ENCODE measurements at places on chromosomes 3 and 15.

DNA sequence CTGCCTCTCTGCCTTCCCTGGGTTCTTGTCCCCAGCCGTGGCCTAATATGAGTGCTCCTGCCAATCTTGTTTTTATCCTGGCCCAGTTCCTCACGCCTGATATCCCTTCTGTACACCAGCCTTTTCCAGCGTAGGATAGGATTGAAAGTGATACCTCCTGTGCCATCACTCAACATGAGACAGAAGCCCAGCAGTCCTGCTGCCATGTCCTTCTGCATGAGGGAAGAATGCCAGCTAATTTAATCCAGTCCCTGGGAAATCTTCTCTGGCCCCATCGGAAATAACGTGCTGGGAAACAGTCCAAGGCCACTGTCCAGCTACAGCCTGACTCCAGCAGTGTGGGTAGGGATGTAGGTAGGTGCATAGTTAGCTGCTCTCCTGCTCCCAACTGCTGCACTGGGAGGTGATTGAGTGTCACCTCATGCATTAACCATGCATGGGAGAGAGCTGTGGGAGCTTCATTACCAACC is 92.0 kb upstream of the TPM1 start:
- DNase-seq: no peak

- no peak for DNase-seq
These were observed 21.8 kb downstream of the ITPR1 start for GRCh38 chr3:4514916-4515315.

DNA sequence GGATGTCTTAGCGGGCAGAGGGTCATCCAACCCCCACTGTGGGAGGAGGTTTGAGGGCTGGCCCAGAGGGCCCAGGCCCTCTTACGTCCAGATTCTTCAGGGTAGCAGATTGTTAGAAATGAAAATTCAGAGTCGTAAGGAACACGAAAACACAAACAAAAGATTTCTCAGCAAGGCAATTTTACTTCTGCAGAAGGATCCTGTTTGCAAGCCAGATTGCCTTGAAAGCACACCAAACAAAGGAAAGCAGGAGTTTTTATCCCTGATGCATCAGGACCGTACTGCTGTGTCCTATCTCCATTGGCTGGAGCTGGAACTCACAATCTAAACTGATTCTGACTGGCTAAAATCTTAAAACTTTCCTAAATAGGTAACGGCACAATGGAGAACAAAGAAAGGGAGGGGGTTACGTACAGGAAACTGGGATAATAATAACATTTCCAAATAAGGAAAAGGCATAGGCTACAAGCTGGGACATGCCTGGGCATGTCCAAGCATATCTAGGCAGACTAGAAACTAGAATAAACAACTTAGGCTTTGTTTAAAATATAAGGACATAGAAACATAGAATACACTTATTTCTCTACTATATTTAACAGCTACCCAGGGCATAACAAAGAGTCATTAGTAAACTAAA is 97.3 kb upstream of the C2CD4B start:
- no peak for DNase-seq

- DNase-seq: no peak
These were observed 4.7 kb upstream of the DCBLD2 start for GRCh38 chr3:98906230-98906629.

DNA sequence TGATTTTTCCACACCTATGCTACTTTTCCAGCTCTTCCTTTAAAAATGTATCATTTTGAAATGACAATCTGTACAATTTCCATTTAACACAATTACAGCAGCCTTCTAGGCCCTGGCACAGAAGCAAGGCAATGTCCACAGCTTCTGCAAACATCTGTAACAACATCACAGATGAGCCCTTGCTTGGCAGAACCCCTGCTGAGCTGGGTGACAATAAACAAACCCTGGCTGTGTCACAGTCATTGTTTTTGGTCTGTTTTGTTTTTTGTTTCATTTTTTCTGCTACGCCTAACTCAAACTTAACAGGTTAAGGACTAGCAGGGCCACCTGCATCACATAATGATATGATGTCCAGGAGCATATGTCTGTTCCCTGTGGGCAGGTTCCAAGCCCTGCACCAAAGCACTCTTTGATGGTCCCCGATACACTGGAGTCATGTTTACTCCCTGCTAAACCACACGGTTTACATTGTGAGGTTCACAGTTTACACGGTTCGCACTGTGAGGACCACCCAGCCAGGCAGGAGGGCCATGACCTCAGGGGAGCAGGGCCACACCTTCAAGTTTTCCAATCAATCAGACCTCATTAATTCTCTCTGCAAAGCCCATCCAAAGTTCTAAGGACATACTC is 186.8 kb upstream of the CHRNA7 start:
- DNase-seq: no peak

DNA sequence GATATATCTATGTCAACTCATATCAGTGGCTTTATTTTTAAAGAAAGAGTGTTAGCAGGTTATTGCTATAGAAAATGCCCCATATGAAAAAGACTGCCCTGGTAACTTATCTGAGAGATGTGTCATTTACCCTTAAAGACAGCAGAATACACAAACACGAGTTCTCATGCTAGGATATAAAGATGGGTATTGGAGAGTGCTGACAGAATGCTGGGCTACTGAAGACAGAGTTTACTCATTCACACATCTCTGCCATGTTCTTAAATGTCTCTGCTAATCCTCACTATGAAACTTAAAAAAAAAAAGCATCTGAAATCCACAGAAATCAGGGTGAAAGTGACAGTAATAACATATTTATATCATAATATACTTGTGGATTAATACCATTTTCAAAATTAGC is 126.7 kb downstream of the FOXP1 start:
- DNase-seq: no peak

GRCh38 chr3:183317886-183318865 is 65.1 kb downstream of the B3GNT5 start:
- DNase-seq: no peak

DNA sequence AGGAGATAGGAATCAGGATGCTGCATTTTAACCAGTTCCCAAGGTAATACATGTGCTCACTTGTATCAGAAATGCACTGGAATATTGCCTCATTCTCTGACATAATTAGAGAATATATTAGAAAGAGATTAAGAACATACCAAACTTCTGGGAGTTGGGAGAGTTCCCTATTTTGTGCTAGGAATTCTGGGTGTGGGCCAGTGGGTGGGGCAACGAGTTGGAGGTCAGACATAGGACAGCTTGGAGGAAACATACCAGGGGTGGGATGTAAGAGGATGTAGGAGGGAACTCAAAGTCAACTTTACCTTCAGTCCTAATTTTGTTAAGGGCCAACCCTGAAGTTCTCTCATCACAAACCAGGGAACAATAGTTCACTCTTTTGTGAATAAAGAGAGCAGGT is 83.6 kb downstream of the SLC7A14 start:
- DNase-seq: no peak
